ENCODE measurements at places on chromosomes 12 and 14.

- DNase-seq = no peak
Observed at GRCh38 chr14:34956931-34957330, 25.9 kb upstream of the SRP54 start.

DNA sequence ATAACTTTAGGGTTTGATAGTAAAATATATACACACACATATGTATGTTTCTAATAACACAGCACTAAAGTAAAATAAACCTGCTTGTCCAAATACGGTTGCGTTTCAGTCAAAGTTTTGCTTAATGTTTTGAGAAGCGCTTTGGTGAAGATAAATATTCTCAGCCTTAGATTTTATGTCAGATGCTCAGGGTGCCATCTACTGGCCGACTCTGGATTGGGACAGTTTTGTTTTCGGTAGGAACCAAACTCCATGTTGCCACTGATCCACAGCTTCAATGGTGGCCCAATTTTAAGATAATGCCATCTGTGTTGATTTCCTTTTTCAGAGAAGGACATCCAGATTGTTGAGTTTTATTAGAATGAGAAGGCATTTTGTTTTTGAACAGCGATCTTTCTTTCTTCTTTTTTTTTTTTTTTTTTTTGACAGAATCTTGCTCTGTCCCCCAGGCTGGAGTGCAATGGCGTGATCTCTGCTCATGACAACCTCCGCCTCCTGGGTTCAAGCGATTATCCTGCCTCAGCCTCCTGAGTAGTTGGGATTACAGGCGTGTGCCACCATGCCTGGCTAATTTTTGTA lies 43.1 kb downstream of the LLPH start:
- DNase-seq = peak; percentile 11

GRCh38 chr12:7485095-7485494 lies 18.5 kb downstream of the CD163 start:
- DNase-seq = no peak

DNA sequence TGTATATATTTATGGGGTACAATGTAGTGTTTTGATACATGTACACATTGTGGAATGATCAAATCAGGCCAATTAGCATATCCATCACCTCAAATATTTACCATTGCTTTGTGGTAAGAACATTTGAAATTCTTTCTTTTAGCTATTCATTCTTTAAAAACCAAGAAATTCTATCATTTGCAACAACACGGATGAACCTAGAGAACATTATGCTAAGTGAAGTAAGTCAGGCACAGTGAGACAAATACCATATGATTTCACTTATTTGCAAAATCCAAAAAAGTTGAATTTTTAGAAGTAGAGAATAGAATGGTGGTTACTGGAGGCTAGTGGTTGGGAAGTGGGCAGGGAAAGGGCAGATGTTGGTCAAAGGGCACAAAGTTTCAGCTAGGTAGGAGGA lies 129.3 kb upstream of the PTPRQ start:
- no peak for DNase-seq

DNA sequence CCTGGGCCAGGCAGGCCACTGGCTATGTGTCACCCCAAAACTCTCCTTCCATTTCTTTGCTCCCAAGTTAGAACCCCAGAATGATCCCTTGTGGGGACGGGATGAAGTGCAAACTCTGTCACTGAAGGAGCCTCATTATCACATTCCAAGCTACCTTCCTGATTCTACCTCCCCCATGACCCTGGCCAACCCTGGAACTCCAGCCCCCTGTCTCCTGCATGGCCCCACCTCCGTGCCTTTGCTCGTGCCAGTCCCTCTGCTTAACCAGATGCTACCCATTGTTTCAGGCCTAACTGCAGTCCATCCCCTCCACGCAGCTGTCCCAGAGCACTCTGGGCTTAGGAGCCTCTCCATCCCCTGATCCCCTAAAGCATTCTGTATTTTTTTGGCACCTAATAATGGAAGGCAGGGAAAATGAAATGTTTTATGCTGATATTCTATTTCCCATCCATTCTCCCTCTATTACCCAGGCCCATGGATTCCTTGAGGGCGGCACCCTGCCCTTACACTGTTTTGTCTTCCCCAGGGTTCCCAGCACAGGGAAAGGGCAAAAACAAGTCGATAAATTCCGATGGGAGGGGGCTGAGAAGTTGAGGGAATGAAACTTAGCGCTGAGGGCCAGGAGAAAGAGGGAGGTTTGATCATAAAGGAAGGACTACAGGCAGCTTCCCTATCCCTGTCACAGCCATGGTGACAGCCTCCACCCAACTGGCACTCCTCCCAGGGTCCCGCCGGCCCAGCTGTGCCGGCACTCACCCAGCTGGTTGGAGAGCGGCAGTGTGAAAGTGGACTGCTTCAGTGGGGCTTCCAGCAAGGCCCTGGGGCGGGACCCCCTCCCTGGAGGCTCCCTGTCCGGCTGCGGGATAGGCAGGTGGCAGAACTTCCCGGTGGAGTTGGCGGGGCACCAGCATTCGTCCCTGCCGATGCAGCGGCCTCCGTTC lies 58.1 kb downstream of the ISCA2 start:
- DNase-seq = no peak

GRCh38 chr14:104881369-104881979 lies 16.4 kb downstream of the CEP170B start:
- no peak for DNase-seq

DNA sequence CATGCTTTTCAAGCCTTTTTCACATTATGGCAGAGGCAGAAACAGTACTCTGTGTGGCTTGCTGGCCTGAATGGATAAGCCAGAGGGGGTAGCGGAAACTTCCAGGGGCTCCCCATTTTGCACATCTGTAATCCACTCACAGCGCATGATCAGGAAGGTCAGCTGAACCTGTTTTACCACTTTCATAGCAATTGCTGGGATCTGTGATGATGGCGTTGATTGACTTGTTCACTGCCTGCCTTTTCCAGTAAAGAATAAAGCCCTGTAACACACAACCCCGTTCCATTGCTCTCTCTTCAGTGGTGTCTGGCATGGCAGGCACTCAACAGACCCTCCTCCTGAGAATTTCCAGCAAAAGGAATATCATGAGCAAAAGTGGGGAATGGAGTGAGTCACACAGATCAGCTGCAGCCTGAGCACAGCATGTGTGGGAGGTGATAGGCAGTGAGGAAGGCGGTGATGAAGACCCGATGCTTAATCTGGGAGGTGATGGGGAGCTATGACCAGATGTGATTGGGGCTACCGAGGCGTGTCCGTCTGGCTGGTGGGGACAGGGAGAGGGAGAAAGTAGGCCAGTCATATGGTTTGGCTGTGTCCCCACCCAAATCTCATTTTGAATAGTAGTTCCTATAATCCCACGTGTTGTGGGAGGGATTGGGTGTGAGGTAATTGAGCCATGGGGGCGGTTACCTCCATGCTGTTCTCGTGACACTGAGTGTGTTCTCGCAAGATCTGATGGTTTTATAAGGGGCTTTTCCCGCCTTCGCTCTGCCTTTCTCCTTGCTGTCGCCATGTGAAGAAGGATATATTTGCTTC lies 44.7 kb upstream of the CHST11 start:
- no peak for DNase-seq

DNA sequence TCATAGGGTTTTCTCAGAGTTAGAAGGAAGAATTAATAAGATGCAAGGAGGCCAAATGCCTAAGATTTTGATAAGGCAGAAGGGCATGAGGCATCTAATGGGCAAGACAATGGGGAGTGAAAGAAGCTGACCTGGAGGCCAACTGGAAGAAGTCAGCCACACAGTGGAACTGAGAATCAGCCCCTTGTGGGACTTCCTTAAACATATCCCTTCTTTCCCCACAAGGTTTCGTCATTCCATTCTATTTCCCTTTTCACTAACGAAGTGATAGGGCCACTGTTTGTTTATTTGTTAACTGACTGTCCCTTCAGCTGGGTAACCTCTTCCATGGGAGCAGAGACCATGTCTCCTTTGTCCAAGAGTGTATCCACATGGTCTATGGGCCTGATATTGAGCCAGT lies 86.2 kb downstream of the HELB start:
- DNase-seq = no peak

GRCh38 chr14:101520621-101521472 lies 40.4 kb upstream of the DIO3 start:
- no peak for DNase-seq

DNA sequence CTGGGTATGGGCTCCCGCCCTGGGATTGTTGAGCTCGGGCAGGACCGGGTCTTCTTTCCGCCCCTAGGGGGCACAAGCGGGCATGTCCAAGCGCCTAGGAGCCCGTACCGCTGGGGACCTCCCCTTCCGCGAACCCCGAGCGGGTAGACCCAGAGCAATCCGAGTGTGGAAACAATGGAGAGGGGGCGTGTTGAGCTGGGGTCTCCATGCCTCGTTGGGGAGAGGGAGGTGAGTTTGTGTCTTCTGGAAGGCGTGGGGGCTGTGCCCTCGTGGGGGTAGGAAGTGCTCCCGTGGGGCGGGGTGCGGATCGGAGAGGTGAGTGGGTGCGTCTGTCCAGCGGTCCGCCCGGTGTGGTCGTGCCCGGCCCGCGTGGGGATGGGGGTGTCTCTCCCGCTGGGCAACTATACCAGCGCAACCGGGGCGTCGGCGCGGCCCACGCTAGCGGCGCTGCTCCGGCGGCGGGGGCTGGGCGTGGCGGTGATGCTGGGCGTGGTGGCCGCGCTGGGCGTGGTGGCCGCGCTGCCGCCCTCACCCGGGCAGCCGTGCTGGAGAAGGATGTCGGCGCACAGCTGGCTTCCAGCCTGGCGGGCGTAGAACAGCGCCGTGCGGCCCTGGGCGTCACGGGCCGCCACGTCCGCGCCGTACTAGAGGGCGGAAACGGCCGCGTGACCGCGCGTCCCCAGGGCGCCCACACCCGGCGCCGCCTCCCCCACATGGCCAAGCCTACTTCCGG lies 12.2 kb downstream of the AGAP2 start:
- peak; percentile 90 for DNase-seq

GRCh38 chr12:76976777-76977382 lies 88.5 kb downstream of the E2F7 start:
- no peak for DNase-seq

- no peak for DNase-seq
Observed at GRCh38 chr14:24693983-24694382, 60.0 kb upstream of the GZMB start.

GRCh38 chr12:65277994-65278575 lies 398 bp upstream of the MSRB3 start:
- DNase-seq = no peak

GRCh38 chr14:71060825-71061455 lies 153.7 kb downstream of the PCNX1 start:
- no peak for DNase-seq

DNA sequence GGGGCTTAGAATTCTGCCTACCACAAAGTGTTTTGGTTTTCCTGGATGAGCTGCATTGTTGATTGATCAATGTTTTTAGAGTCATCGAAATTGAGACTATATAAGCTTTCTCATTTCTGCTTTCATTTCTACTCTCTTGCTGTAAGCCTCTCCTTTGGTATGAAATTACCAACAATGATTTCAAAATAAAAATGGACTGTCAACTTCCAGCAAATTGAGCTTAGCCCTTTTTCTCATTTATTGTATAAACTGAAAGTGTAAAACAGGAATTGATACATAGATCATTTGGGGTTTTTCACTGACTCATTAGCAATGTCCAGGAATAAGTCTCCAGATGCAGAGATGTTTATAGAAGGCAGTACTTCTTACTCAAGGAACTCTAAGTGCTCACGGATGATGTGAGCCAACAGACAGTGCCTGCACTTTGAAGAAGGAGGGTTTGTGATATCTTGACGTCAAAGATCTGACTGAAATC lies 20.0 kb upstream of the PCNX1 start:
- DNase-seq = no peak

DNA sequence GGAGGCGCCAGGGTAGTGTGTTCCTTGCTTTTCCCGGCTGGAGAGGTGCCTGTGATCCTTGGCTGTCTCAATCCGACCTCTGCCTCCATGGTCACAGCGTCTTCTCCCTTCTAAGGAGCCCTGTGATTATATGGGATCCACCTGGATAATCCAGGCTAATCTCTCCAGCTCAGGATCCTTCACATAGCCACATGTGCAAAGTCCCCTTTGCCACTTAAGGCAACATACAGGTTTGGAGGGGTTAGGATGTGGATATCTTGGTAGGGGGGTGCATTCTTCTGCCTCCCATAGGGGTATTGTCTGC lies 1.2 kb upstream of the HVCN1 start:
- DNase-seq = no peak

DNA sequence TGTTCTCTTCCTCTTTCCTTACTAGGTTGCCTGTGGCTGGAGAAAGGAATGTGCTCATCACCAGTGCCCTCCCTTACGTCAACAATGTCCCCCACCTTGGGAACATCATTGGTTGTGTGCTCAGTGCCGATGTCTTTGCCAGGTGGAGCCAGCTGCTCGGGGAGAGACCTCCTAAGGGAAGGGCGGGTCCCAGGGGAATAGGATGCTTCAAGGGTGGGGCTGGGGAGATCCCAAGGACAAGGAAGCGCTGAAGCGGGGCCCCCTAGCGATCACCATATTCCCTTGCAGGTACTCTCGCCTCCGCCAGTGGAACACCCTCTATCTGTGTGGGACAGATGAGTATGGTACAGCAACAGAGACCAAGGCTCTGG lies 10.2 kb downstream of the MARS1 start:
- DNase-seq = no peak

- peak; percentile 87 for DNase-seq
Observed at GRCh38 chr14:57317248-57317833, 48.6 kb downstream of the AP5M1 start.

DNA sequence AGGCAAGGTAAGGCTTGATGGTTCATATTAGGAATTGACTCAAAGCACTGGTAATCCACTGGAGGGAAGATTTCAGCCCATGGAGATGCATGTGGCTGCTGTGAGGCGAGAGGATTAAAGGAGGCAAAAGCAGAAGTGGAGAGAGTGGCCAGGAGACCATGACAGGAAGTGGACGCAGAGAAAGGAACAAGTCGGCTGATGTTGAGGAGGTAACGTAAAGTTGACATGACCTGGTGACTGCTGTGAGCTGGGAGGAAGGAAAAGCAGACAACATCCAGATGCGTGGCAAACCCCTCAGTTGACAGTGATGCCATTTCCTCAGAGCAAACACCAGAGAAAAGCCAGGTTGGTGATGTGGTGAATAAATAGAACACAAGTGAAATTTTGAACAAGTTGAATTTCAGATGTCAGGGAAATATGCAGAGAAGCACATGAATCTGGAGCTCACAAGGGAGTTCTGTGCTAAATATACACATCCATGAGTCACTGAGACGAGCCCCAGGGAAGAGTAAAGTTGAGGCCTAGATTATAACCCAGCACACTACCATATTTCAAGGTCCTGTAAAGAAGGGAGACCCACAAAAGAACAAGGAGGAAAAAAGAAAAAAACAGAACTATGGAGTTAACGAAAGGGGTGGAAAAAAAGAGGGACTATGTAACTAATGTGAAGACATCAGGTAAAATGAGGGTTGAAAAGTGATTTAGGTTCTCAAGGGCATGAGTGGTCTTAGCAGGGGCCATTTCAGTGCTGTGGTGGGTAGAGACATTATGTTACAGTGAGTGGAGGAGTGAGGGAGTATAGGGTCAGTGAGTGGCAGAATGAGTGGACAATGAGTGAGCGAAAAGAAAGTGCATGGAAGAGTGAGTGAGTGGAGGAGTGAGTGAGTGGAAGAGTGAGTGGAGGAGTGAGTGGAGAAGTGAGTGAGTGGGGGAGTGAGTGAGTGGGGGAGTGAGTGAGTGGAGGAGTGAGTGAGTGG lies 61.6 kb upstream of the GZMB start:
- DNase-seq = no peak

Measured in NCI-H1436 (cell line).